ENCODE measurements at places on chromosomes 16 and 17. TPM values are rescaled to one million over a fixed set of nuclear protein-coding genes. Genes with fewer than 3 reads are reported as not detected.

Gene RCVRN
- 0.38 TPM for total RNA-seq

Gene CCL14
- total RNA-seq = not detected

Gene SLC13A2
- not detected for total RNA-seq

Gene KRT33B
- total RNA-seq = not detected

Gene CUEDC1
- not detected for total RNA-seq

Gene IGF2BP1
- 0.10 TPM for total RNA-seq

Gene ANKRD40CL
- total RNA-seq = 0.42 TPM

Gene CBFA2T3
- 63.3 TPM for total RNA-seq

Gene MMP2
- total RNA-seq = not detected

Gene FBXO39
- total RNA-seq = 0.22 TPM

Gene PMP22
- total RNA-seq = not detected

Gene CIBAR2
- total RNA-seq = not detected

Gene PYCARD
- total RNA-seq = 21.7 TPM

Gene KRT28
- not detected for total RNA-seq

Gene HAP1
- 0.10 TPM for total RNA-seq

Gene SMIM22
- not detected for total RNA-seq

Gene LITAFD
- not detected for total RNA-seq

Gene ACE
- 3.3 TPM for total RNA-seq

Gene PLCG2
- total RNA-seq = 449 TPM

Gene GUCY2D
- total RNA-seq = not detected

Gene TBC1D3K
- total RNA-seq = not detected

Gene KRTAP2-3
- total RNA-seq = not detected

Gene TBC1D26
- total RNA-seq = not detected

Gene PRAC1
- not detected for total RNA-seq

Gene PIK3R6
- total RNA-seq = 0.91 TPM

Gene DYNLRB2
- total RNA-seq = not detected

Gene SRL
- total RNA-seq = not detected

Gene PHOSPHO1
- total RNA-seq = 0.59 TPM

Gene TNS4
- 0.18 TPM for total RNA-seq

Data from activated B cell treated with CpG ODN at 0.5 μM for 24 hours (primary cell).